T-helper 2 cell (primary cell): ENCODE measurements at places on chromosomes 3 and 15.

GRCh38 chr3:11272906-11273574 lies 843 bp downstream of the ATG7 start:
- no peak for DNase-seq

GRCh38 chr3:94258851-94259250 lies 196.0 kb downstream of the NSUN3 start:
- no peak for DNase-seq

- no peak for DNase-seq
Measured at GRCh38 chr3:60645801-60646200, 605.5 kb downstream of the FHIT start.

DNA sequence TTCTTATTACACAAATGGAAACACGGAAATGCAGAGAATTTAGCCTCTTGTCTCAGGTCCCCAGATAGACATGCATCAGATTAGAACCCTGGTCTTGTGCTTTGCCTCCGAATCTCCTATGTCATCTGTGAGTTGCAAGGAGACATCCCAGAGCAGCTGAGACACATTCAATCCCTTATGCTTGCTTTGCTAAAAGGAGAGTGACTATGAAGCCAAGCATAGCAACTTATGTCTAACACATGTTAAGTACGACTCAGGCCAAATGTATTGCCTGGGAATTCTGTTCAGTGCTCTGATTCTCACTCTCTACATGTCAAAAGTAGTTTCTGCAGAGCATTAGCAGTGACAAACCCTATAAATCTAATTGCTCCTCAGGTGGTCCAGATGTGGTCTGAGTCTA lies 30.6 kb upstream of the LRRC3B start:
- DNase-seq, result no peak

GRCh38 chr3:119063471-119063870 lies 28.8 kb upstream of the IGSF11 start:
- no peak for DNase-seq

DNA sequence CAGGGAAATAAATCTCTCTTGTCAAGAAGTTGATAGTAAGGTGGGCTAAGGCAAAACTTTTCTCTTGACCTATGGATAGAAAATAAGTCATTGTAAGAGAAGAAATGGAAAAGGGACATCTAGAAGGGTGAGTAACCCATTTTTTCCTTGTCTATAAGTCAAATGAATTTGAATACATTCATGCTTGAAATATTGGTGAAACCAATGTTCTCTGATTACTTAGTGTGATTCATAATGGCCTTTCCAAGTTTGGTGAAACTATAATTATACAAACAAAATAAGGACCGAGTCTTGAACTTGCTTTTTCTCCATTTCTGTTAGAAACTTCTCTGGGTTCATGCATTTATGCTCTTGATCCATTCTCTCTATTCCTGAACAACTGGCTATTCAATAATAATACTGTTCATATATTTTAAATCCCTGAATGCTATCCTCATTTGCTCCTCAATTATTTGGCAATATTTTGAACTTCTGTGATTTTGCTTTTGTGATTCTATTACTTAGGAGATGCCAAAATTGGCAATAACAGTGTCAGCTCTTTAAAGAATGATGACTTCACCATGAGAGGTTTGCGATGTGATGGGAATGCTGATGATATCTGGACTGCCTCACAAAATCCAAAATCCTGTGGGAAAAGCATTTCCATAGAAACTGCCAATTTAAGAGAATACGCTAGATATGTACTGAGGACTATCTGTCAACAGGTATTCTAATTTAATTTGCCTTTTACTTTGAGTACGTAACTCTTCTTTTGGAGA lies 12.3 kb downstream of the P2RY12 start:
- no peak for DNase-seq

DNA sequence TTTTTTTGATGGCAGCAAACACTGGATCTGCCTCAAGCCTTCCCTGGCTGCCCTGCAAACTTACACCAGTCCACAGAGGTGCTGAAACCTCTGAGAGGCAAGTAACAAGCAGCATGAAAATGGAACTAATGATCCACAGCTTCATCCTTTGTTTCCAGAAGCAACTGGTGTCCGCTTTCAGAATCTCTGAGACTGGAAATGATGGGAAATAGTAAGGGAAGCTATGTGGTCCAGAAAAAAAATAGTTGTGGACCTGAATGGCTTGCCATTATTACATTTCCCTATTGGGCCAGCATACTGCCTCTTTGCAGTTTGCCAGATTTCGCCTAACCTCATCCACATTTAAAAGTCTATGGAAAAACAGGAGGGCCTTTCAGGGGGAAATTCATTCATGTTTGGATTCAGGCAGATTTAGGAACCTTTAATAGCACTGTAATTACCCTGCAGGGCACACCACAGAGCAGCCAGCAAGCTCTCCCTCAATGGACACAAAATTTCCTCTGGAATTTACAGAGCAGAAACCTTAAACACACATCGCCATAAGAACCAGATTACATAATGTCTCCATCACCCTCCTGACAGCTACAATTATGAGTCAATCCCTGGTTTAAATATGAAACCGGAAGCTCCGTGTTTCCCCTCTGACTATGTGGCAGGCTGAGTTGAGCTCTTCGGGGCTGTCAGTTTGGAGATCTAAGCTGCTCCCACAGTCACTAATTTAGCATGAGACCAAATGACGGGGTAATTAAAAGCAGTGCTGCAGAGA lies 134.4 kb downstream of the TMCO5A start:
- DNase-seq, result no peak

GRCh38 chr3:152176998-152177397 lies 91.7 kb upstream of the MBNL1 start:
- DNase-seq, result no peak

GRCh38 chr3:17118771-17119170 lies 234.0 kb downstream of the PLCL2 start:
- no peak for DNase-seq

GRCh38 chr3:17972959-17973906 lies 230.8 kb upstream of the TBC1D5 start:
- no peak for DNase-seq

DNA sequence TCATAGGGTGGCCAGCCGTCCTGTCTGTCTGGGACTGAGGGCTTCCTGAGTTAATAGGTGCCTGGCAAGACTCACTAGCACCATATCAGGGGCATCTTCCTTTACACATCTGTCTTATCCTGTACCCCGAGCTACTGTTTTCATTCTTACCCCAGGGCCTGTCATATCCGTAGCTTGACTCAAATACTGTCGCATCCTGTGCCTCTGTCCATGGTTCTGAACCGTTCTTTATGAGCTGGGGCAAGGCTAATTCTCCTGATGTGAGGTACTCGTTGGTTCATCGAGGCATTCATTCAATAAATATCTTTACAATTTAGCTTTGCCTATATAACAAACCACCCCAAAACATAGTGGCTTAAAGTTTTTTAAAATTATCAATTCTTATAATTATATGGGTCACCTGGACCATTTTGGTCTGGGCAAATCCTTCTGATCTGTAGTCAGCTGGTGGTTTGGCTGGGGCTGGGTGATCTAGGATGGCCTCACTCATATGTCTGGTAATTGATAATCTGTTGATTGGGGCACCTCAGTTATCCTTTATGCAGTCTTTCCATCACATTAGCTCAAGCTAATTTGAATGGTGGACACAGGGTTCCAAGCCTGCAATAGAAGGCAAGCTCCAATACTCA lies 121.2 kb downstream of the TLE3 start:
- peak; percentile 22 for DNase-seq

DNA sequence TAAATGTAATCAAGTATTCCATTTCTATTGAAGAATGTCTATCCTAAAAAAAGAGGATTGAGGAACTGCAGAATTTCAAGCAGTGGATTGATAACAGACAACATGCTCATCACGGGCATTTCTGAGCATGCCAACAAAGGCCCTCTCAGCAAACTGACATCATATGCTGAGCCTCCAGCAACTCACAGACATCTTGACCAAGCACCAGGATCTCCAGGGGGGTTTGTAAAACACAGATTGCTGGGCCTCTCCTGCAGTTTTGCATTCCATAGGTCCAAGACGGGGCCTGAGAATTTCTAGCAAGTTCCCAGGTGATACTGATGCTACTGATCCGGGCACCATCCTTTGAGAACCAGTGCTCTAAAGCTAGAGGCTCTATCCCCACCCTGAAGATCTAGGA lies 85.0 kb downstream of the FOXP1 start:
- DNase-seq, result no peak

DNA sequence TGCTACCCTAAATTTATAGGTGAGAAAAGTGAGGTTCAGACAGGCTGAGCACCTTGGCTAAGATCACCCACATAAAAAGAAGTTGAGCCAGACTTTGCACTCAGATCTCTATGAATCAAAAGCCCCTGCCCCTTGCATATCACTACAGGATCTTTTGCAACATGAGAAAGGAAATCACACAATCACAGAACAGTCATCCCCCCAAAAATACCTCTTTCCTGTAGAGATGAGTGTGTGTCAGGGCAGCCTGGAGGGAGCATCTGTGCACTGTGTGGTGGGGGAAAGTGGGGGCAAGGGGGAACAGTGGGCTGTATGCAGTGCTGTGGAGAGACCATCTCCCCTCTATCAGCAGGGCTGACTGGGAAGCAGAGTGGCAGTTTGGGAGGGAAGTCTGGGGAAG lies 46.6 kb downstream of the EPHB3 start:
- no peak for DNase-seq

DNA sequence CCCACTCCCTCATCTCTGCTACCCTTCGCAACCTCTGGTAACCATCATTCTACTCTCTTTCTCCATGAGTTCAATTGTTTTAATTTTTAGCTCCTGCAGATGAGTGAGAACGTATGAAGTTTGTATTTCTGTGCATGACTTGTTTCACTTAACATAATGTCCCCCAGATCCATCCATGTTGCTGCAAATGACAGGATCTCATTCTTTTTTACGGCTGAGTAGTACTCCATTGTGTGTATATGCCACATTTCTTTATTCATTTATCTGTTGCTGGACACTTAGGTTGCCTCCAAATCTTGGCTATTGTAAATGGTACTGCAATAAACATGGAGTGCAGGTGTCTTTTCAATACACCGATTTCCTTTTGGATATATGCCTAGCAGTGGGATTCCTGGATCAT lies 12.1 kb downstream of the GALK2 start:
- DNase-seq, result no peak

GRCh38 chr15:68512598-68512997 lies 66.2 kb upstream of the CORO2B start:
- no peak for DNase-seq

GRCh38 chr3:61253756-61254155 lies 2.5 kb upstream of the FHIT start:
- no peak for DNase-seq

GRCh38 chr3:140715035-140715434 lies 37.2 kb downstream of the TRIM42 start:
- DNase-seq, result no peak

DNA sequence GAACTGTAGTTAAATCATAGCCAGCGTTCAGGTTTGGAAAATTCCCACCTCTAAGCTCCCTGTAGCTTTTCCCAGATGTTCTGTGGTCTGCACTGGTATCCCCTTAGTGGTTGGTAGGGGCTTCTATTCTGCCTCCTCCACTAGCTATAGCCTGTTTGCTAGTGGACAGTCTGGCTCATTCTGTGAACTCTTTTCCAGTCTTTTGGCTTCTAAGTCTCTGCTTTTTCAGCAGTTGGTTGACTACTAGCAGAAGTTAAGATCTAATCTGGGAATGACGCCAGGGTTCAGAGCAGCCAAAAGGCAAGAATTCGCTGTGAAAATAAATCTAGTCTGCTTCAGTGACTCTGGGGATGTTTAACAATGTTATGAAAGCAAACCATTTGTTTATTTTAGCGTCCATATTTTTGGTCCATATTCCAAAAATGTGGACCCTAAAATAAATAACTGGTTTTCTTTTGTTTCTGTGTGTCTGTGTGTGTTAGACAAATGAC lies 73.7 kb upstream of the WDR72 start:
- no peak for DNase-seq

DNA sequence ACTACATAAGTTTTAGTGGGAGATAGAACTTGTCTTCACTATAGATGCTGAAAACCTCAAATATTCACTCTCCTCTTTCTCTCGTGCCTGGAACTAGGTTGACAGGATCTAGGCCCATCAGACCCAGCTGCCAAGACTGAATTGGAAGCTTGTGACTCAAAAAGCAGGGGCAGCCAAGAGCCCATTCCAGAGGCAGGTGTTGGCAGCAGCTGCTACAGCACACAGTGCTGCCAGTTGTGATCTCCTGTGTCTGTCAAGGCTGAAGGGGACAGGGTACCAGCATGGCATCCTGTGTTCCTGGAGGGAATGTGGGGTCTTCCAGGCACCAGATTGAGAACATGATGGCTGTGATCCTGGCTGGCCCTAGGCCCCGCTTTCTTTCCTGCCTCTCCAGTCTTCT lies 92.5 kb upstream of the MB21D2 start:
- DNase-seq, result no peak

DNA sequence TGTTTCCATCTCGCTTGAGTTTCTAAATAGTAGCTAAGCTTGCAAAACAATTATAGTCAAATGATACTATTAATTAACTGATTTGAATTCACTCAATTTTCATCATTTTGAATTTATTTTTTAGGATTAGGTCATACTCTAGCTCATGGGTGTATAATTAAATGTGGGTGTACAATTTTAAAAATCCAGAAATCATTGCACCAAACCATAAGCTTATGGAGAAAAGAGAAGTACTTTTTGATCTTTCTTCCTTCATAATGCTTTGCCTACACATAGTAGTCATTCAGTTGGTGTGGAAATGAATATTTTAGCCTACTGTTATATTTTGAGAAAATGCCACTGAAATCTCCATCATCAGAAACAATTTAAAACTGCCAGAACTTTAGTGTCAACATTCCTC lies 175.1 kb downstream of the CD47 start:
- no peak for DNase-seq

GRCh38 chr3:64213962-64214379 lies 11.3 kb downstream of the PRICKLE2 start:
- no peak for DNase-seq

DNA sequence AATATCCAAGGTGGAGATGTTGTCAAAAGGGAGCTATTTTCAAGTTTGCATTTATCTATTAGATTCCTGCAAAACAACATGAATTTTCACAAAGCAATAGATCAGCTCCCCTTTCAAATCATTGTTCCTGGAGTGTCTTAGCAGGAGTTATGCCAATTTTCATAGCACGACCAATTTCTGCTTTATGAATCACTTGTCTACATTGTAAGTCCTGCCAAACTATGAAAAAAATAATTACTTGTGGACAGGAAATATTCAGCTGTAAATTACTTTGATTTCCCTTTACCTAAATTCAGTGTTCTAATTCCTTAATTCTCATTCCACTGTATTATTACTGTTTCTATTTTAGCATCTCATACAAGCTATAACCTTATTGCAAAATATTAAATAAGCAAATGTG lies 1289.6 kb downstream of the NSUN3 start:
- no peak for DNase-seq

DNA sequence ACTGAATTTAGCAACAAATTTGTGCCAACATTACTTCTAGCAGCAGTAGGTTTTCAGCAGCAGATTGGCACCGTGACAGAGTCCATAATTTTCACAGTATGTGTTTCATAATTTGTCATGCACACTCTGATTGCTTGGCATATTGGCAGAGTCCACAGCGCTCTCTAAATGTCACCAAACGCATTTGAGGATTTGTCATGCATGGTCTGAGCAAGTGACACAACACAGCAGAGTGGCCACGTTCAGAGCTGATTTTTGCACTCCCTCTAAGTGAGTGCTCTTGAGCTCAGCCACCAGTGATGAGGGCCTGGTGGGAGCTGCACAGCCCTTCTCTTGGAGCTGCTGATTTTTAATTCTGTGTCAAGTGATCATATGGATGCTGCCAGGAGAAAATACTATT lies 1270.8 kb downstream of the ROBO1 start:
- DNase-seq, result no peak

- no peak for DNase-seq
Measured at GRCh38 chr3:36893826-36894225, 51.0 kb downstream of the TRANK1 start.

- no peak for DNase-seq
Measured at GRCh38 chr3:48711727-48712126, 5.3 kb downstream of the IP6K2 start.
